ENCODE measurements at places on chromosomes 2 and 18. TPM values are rescaled to one million over a fixed set of nuclear protein-coding genes. Genes with fewer than 3 reads are reported as not detected.
A peak's percentile ranks its signal among the peaks of the same experiment; 100 is the strongest.

DNA sequence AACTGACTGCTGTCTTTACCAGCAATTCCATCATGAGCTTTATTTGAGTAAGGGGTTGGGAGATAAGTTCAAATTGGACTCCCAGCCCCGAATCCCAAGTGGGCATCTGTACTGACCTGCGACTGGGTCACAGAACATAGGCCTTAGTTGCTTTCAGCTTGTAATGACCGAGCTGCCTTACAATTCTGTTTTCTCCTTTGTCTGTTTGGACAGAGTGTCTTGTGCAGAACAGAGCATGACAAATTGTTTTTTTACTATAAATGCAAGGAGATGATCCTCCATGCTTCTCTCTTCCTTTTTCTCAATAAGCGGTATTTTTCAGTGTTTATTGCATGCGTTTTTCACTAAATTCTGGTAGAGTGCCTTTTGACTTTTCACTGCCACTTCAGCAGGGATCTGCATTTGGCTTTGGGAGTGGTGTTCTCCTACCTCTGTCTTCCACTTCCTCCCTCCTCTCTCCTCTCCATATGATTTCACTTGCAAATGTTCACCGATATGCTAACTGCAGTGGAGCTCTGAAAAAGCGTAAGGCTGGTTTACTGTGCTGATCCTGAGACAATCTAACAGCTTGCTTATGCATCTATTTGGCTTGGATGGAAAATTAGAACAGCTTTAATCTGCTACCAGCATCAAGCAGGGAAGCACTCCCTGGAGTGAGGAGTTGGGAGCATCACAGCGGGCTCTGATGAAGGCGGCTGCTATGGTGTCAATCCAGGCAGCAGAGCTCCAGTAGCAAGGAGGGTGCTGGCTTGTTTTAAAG is 158.8 kb upstream of the SMIM21 start:
- no peak for DNase-seq

DNA sequence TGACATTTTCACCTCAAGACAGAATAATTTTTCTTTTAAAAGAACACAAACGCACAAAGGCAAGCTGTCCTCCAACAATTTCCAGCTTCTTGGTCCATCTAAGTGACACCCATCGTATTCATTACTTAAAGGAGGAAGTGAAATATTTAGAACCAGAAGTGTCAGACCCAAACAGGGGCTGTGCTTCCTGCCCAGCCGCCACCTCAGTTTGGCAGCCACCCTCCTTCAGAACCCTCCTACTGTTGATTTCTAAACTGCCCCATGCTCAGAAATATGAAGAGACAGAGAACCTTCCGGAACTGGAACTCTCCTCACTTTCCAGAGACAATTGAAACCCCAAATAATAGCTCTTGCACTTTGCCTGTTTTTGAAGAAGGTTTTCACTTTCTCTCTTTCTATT is 734.8 kb upstream of the SALL3 start:
- DNase-seq, result no peak

- no peak for DNase-seq
These were observed 91.1 kb upstream of the MAPK4 start for GRCh38 chr18:50468807-50469206.

- no peak for DNase-seq
These were observed 69.6 kb downstream of the STEAP3 start for GRCh38 chr2:119293254-119293653.

GRCh38 chr18:56083097-56083521 is 495.1 kb upstream of the TCF4 start:
- DNase-seq, result no peak

- no peak for DNase-seq
These were observed 67.5 kb downstream of the MYOM1 start for GRCh38 chr18:3152294-3152693.

GRCh38 chr2:121529439-121530211 is 1.1 kb upstream of the RNU4ATAC start:
- DNase-seq, result no peak

GRCh38 chr18:79583984-79584401 is 95.6 kb upstream of the CTDP1 start:
- DNase-seq, result peak; percentile 24

DNA sequence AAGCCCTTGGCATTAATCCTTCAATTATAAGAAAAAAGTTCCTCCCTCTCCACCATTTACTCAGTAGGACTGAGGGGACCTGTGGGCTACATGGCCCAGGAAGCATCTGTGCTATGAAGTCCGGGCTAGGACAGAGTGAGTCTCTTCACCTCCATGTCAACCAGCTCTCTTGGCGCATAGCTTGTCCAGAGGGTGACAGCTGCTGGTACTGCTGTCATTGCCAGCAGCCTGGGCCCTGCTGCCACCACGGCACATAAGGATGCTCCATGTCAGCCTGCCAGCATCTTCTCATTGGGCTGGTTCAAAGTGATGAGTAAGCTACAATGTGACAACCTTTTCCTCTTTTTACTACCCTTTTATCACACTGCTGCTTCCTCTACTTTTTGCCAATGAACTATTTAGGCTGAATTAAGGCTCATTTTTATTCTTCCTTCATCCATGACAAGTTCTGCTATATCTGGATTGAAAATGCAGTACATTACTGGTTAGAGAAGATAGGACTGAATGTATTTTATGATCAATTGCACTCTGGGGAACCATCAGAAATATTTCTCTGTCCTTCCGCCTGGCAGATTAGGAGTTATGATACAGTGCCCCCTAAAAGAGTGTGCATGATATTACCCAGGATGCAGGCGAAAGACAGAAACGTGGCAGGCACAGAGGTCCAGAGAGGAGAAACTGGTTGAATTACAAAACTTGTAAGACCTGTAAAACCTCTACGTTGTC is 258.9 kb upstream of the TNP1 start:
- no peak for DNase-seq

DNA sequence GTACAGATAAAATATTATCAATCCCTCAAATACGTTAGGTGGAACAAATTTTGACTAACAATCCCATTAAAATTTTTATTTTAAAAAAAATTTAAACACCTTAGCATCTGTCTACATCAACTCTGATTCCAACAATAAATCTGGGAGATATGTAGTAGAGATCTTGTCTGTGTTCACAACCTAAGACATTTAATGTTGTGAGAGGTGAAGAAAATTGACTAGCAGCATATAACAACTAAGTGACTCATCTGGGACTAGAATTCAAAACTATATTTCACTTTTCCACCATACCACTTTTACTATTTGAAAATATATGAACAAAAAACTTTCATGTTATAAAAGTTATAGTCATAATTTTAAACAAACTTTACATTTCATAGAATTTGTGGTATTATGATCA is 97.9 kb downstream of the ATAD2B start:
- no peak for DNase-seq

GRCh38 chr2:121336528-121337294 is 51.7 kb upstream of the TFCP2L1 start:
- no peak for DNase-seq

GRCh38 chr18:45719106-45719505 is 4.9 kb upstream of the SLC14A1 start:
- no peak for DNase-seq

DNA sequence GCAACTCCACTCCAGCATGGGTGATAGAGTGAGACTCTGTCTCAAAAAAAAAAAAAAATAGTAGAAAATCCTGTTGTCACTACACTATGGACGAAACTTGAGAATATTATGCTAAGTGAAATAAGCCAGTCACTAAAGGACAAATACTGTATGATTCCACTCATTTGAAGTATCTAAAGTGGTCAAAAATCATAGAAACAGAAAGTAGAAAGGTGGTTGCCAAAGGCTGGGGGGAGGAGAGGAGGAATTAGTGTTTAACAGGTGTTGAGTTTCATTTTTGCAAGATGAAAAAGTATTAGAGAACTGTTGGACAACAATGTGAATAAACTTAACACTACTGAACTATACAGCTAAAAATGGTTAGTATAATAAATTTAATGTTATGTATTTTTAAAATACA is 18.8 kb upstream of the RMP24 start:
- no peak for DNase-seq

GRCh38 chr2:98907966-98908905 is 27.8 kb downstream of the CRACDL start:
- DNase-seq, result no peak

- DNase-seq, result no peak
These were observed 219.6 kb downstream of the CD226 start for GRCh38 chr18:69727912-69728572.

GRCh38 chr2:239935789-239936758 is 89.1 kb downstream of the NDUFA10 start:
- peak; percentile 10 for DNase-seq

DNA sequence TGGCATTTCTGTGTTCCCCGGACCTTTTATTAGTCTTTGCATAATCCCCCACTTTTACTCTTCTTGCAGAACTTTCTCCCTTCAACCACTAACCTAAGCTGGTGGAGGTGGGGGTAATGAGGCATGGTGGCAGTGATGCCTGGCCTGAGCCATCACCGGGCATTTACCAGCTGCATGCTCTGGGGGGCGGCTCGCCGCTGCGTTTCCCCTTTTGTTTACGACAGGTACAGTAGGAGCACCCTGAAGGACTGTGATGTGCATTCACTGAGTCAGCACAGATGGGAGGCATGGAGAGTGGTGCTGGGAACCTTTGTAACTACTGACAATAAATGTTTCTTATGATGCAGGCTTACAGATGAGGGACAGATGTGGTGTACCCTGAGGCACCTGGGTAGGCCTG is 46.9 kb downstream of the PLEKHB2 start:
- DNase-seq, result no peak

CAPN14 gene
- total RNA-seq, result 0.28 TPM

SPHKAP gene
- total RNA-seq, result not detected

CKAP2L gene
- total RNA-seq, result 38.9 TPM

LOXHD1 gene
- 0.26 TPM for total RNA-seq

ANKRD62 gene
- total RNA-seq, result not detected

HRH4 gene
- total RNA-seq, result 0.22 TPM

ACKR3 gene
- 4.4 TPM for total RNA-seq

SLC38A11 gene
- total RNA-seq, result not detected

AGAP1 gene
- total RNA-seq, result 2.4 TPM

Measured in activated naive CD8-positive, alpha-beta T cell treated with anti-CD3 and anti-CD28 coated beads, Interleukin-2, amount 10 ng/mL, durations not matched to agents 7 days and 5 days (primary cell).